Cortex of kidney (tissue), 1 donor: ENCODE measurements at places on chromosomes 6 and 20.

GRCh38 chr20:37407019-37407566, 61.2 kb downstream of the SRC start:
- DNase-seq, result no peak

DNA sequence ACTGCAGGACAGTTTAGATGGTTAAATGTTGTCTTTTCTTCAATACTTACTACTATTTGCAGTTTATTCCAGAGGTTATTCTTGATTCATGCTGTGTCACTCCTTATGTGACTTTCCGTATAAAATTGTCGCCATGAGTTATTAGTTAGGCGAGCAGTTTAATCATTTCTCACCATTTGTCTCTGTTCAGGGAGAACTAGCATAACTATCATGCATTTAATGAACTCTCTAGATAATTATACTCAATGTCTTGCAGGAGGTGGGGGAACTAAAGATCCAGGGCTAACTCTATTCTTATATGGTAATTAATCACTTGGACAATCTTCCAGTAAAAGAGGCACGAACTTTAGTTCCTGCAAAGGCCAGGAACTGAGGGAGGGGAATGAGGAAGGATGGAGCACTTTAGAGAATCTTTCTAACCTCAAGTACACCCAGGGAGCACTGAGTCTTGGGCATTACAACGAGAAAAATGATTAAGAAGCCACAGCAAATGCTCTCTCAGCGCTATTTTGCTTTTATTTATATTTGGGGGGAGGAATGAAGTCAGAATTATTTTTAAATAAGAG, 58.3 kb downstream of the IYD start:
- DNase-seq, result no peak

GRCh38 chr6:41688256-41688965, 47.0 kb downstream of the TFEB start:
- DNase-seq, result no peak

- no peak for DNase-seq
Measured at GRCh38 chr20:32496811-32497533, 88.2 kb downstream of the NOL4L start.

GRCh38 chr6:151719070-151719469, 88.4 kb upstream of the ESR1 start:
- DNase-seq, result no peak

- DNase-seq, result no peak
Measured at GRCh38 chr20:63093966-63094766, 87.4 kb upstream of the BHLHE23 start.

- DNase-seq, result no peak
Measured at GRCh38 chr20:2314759-2315439, 19.1 kb downstream of the TGM3 start.

DNA sequence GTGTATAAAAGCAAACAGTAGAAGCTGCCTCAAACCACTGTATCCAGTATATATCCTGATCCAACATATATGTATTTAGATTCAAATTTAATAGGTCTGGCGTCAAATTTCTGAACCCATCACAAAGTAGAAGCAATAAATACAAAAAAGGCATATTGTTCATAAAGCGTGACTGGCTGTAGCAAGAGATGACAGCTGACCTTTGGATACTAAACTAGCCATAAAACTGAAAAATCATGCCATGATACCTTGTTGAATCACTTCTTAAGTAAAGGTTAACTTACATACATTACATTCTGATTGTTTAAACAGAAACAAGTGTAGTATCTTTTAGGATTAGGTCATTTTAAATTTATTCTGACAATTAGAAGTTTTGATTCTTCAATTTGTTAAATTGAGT, 372.0 kb upstream of the FLRT3 start:
- DNase-seq, result no peak

DNA sequence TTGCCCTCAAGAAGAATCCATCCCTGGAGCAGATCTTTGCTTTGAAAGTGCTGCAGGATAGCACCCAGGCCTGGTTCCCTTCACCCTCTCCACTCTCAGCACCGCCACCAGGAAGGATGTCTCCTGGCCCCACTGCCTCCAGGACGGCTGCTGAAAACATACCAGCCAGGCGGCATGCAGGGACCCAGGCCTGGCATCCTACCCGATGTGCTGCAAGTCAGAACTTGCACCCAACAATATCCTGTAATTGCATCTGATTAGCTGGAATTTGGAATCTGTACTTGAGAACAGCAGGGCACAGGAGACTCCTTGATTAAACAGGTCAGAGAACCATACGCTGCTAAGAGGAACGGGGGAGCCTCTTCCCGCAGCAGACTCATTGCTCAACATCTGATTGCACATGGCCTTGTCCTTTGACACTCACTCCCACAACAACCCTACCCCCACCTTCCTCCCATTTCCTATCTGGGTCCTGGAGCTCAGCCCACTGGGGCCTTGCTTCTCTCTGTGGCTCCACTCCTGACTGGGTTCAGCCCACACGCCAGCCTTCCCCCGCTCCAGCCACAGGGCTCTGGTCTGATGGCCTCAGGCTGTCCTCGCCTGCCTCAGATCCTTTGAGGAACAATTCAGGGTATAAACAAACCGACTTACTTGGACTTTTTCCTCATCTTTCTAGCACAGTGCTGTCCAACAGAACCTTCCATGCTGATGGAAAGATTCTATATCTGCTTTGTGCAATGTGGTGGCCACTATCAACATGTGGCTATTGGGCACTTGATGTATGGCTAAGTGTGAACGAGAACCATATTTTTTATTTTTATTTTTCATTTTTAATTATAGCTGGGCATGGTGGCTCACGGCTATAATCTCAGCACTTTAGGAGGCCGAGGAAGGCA, 78.0 kb downstream of the FGD2 start:
- DNase-seq, result no peak

DNA sequence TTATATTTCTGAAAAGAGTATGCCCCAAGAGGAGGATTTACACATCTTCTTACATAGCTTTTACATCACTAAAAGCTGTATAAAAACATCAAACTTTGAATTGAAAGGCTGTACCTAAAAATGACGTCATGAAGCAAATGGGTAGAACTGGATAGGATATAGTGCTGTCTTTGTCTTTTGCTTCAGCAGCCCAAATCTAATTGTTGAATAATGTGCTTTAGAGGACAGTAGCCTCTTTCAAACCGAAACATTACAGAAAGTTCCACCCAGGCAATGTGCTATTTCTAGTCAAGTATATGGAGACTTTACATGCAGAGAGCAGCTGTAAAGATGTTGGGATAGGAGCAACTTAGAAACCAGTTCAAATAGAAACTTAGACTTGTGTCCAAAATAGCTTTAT, 51.9 kb downstream of the ADGRG6 start:
- DNase-seq, result no peak
